Urinary bladder (tissue), 4 donors: ENCODE measurements at places on chromosomes 6 and 20. TPM values are rescaled to one million over a fixed set of nuclear protein-coding genes. Genes with fewer than 3 reads are reported as not detected.

DNA sequence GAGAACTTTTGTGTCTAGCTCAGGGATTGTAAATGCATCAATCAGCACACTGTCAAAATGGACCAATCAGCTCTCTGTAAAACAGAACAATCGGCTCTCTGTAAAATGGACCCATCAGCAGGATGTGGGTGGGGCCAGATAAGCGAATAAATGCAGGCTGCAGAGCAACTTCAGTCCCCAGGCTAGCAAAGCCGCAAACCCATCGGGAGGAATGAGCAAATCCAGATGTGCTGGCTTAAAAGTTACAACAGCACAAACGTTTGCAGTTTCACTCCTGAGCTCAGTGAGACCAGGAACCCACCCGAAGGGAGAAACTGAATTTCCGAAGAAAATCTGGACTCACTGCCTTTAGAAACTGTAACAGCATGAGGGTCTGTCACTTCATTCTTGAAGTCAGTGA, 21.9 kb upstream of the MBOAT1 start:
- DNase-seq, result no peak

- DNase-seq, result no peak
Observed at GRCh38 chr6:36884610-36885009, 1.1 kb upstream of the C6orf89 start.

SAPCD1 gene
- total RNA-seq, result 0.90 TPM

KHDC1 gene
- 2.6 TPM for total RNA-seq
